Vagina (tissue), 2 donors: ENCODE measurements at places on chromosomes 6 and 20. TPM values are rescaled to one million over a fixed set of nuclear protein-coding genes. Genes with fewer than 3 reads are reported as not detected.

- no peak for DNase-seq
These were observed 23.6 kb upstream of the OR2J2 start for GRCh38 chr6:29147074-29147473.

- DNase-seq, result no peak
These were observed 898.0 kb upstream of the EYS start for GRCh38 chr6:66605011-66605410.

DNA sequence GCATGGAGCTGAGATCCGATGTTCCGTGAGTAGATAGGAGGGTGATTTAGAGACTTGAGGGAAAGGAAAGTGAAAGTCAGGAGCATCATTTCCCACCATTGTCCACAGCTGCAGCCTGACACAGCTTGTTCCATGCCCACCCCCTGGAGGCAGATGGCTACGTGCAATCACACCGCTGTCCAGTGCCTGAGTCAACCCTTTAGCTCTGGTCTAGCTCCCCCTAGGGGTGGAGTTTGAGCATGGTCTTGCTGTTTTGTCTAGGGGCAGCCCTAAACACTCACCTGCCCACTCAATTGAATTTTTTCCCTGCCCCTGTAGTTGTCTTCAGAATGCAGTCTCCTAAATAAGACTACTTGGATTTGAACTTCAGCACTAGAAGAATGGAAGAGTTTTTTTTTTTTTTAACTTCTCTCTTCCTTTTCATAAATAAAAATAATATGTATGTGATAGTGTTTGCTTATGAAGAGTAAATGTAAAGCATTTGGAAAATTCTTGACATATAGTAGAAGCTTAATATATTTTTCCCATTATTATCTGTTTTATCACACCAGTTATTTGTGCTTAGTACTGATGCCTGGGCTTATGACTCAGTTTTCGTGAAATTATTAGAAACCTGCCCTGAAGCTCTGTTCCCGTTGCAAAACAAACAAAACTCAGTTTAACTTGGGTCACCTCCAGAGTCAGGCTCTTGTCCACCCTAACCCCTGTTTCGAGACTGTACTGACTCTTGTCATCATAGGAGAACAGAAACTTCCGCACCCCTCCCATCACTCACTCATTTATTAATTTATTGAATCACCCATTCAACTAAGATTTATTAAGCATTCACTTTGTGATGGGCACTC lies 814.8 kb downstream of the MAFB start:
- no peak for DNase-seq

DNA sequence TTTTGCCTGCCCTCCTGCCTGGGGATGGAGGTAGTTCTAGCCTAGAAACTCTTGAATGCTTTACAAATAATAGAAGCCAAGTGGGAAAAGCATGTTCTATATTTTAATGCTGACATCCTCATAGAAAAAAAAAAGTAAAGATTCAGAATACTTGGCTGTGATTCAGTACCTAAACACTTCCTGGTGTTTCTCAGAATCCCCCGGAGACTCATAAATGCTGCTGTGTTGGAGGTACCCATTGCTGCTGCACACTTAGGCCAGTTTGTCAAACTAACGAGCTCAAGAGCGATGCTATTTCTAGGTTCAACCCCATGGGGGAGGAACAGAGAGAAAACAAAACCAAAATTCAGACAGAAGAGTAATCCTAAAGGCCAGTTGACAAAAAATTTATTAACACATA lies 38.8 kb upstream of the ZFP64 start:
- no peak for DNase-seq

GRCh38 chr20:50464026-50464724 lies 46.0 kb upstream of the PTPN1 start:
- DNase-seq, result no peak

- DNase-seq, result peak; percentile 65
These were observed 41.6 kb upstream of the FRMD1 start for GRCh38 chr6:168120390-168121302.

- DNase-seq, result no peak
These were observed 15.0 kb upstream of the MARCKS start for GRCh38 chr6:113842165-113842564.

DNA sequence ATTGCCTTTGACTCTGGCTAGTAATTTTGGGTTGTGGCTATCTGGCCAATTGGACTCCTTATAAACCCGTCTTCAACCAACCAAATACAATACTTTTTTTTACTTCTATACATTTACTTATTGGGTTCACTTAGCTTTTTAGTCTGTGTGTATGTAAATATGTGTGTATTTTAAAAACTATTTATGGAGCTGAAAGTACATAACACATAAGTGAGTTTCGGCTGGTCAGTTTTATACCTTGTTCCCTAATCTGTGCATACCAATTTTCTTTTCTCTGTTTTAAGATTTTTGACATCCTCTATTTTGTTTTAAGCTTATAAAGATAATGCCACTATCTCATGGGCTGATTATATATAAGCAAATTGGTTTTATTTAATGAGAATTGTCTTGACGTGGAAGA lies 129.5 kb downstream of the LRRC1 start:
- DNase-seq, result no peak

Gene BPIFB4
- total RNA-seq, result not detected

Gene RFX6
- total RNA-seq, result not detected

Gene ZBTB46
- 7.4 TPM for total RNA-seq
